H4 (cell line): ENCODE measurements at places on chromosomes 4 and X. TPM values are rescaled to one million over a fixed set of nuclear protein-coding genes. Genes with fewer than 3 reads are reported as not detected.

GRCh38 chr4:2082627-2083026 lies 23.5 kb downstream of the NAT8L start:
- no peak for DNase-seq

Gene CLGN
- total RNA-seq = 2.5 and 4.6 TPM in 2 replicates

Gene GPR173
- total RNA-seq = 0.72 and 1.7 TPM in 2 replicates

Gene RBMXL3
- not detected in 2 replicates for total RNA-seq

Gene SSX4
- total RNA-seq = not detected in 2 replicates

Gene XAGE2
- total RNA-seq = not detected in 2 replicates

DNA sequence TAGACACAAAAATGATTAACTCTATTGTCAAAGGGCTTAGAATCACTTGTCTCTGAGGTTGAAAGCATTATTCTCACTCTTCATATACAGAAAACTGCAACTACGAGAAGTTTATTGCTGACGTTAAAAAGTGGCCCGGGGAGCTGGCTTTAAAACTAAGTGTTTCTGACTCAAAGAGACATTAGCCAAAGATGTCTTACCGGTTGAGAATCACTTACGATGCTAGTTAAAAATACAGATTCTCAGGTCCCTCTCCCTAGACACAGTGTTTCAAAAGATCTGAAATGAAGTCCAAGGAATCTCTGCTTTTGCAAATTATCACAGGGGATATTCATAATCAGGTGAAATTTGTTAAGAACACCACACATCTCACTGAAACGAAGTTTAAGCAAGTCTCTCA lies 1.2 kb downstream of the GNPDA2 start:
- DNase-seq = no peak
